Colonic mucosa (tissue), 4 donors: ENCODE measurements at places on chromosomes 4 and X.

GRCh38 chrX:52979993-52980392 lies 21.7 kb upstream of the FAM156A start:
- no peak overlapping the region for H3K4me3 ChIP-seq
- no peaks in the 10 kb centered on the region for H3K4me1 ChIP-seq
- H3K36me3 ChIP-seq: no peaks in the 10 kb centered on the region
- no peak overlapping the region for H3K27ac ChIP-seq
- DNase-seq: no peak

GRCh38 chr4:1293991-1294390 lies 4.3 kb downstream of the MAEA start:
- no peaks in the 10 kb centered on the region for H3K36me3 ChIP-seq
- no peak for DNase-seq
- H3K4me3 ChIP-seq: no peak overlapping the region
- no peaks in the 10 kb centered on the region for H3K27me3 ChIP-seq

- no peak overlapping the region for H3K27ac ChIP-seq
- no peaks in the 10 kb centered on the region for H3K4me1 ChIP-seq
- no peaks in the 10 kb centered on the region for H3K27me3 ChIP-seq
- H3K36me3 ChIP-seq: no peaks in the 10 kb centered on the region
- DNase-seq: no peak
Measured at GRCh38 chr4:127143460-127144195, 489.1 kb upstream of the INTU start.

DNA sequence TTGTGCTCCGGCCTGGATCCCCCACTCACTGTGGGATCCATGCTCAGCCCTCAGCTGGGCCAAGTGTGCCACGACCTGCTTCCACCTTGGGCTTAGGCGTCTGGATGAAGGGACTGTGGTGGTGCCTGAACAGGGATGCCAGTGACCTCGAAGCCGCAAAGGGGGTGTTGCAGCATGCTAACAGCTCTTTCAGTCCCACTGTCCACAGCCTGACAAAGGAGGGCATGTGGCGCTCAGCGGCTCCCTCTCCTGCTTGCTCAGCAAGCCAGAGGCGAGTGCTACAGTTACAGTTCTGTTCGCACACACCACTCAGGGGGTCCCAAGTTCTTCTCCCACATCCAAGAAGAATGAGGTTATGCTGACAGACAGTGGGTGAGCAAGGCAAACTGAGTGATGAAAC lies 5.2 kb upstream of the IGBP1 start:
- H3K4me3 ChIP-seq: no peak overlapping the region
- no peaks in the 10 kb centered on the region for H3K36me3 ChIP-seq
- no peak for DNase-seq
- H3K27ac ChIP-seq: no peak overlapping the region
- no peaks in the 10 kb centered on the region for H3K4me1 ChIP-seq

GRCh38 chr4:98260047-98260578 lies 1.1 kb upstream of the RAP1GDS1 start:
- peak; percentile 65 for DNase-seq
- H3K27me3 ChIP-seq: no peaks in the 10 kb centered on the region
- H3K4me1 ChIP-seq: peaks cover 5% of the 10 kb centered on the region
- H3K4me3 ChIP-seq: peak overlapping the region; percentile 65
- peak overlapping the region; percentile 99 for H3K27ac ChIP-seq
- no peaks in the 10 kb centered on the region for H3K36me3 ChIP-seq
